Fibroblast of mammary gland (primary cell): ENCODE measurements at places on chromosomes 6 and 20.

DNA sequence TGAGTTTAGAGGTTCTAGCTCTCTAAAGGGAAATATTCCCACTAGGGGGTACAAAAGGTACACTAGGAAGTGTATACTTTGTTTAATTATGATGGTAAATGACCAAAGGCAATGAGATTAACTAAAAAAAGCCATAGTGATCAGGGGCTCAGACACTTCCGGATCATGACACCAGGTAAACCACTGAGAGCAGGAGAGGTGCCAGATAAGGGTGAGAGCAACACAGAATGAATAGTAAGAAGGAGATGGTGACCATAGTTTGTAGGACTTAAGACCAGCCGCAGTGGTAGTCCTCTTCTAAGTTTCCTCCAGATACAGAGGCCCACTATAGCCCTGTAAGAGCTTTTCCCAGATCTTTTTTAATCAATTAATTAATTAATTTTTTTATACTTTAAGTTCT, 40.8 kb downstream of the OR2J2 start:
- DNase-seq = no peak

DNA sequence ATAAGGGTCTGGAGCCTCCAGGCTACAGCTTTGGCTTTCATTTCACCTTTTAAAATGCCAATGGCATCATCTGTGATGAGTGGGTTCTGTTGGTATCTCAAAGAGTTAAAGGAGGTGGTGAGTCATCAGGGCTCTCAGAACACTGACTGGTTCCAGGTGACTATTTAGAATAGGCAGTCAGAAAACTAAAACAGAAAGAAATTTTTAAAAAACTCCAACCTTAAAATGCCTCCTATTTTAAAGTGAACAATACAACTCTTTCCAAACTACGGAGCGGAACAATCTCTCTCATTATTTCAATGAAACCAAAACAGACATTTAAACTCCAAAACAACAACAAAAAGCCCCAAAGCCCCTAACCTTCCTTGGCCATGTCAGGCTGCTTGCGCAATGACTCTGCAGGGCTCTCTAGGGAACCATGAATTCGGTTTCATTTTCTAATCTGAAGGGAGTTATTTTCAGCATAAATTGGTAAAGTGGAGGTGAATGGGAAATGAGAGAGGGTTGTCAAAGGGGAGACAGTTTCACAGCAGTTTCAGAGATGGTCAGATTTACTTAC, 194.9 kb downstream of the KIF6 start:
- DNase-seq = peak; percentile 55

DNA sequence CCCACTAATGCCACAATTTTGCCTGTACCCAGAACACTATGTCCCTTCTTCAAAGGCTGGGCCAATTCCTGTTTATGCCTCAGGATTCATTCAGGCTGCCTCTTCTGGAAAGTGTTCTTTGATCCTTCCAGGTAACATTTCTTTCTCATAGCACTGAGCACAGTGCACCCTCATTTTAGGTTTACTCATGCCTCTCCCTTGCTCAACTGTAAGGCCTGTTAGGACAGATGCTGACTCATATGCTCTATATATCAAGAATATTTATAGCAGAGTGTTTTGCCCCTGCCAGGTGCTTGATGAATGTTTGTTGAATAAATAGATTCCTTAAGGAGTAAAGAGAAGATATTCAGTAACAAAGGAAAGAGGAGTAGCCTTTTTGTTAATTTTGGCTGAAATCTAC, 263.9 kb downstream of the PHF3 start:
- peak; percentile 80 for DNase-seq

GRCh38 chr20:21512634-21513180, 1.2 kb downstream of the NKX2-2 start:
- no peak for DNase-seq

- no peak for DNase-seq
These were observed 11.3 kb upstream of the PTPRK start for GRCh38 chr6:128531696-128532095.

- DNase-seq = no peak
These were observed 333.7 kb downstream of the MEI4 start for GRCh38 chr6:77986380-77987034.
